ENCODE measurements at places on chromosomes 12 and 14. TPM values are rescaled to one million over a fixed set of nuclear protein-coding genes. Genes with fewer than 3 reads are reported as not detected.

The MYH6 gene
- not detected for total RNA-seq

The ASPG gene
- not detected for total RNA-seq

The IL22 gene
- not detected for total RNA-seq

The SLC10A1 gene
- total RNA-seq: not detected

The KRT72 gene
- total RNA-seq: not detected

The SRRM4 gene
- not detected for total RNA-seq

The DLK1 gene
- total RNA-seq: not detected

The KRT5 gene
- 0.86 TPM for total RNA-seq

The KITLG gene
- total RNA-seq: 46.4 TPM

The TROAP gene
- total RNA-seq: 62.4 TPM

The PTGDR gene
- total RNA-seq: not detected

The SDR9C7 gene
- not detected for total RNA-seq

The TMEM179 gene
- total RNA-seq: not detected

The DNAJC22 gene
- 1.3 TPM for total RNA-seq

The IL26 gene
- not detected for total RNA-seq

The GALNT16 gene
- 0.49 TPM for total RNA-seq

DNA sequence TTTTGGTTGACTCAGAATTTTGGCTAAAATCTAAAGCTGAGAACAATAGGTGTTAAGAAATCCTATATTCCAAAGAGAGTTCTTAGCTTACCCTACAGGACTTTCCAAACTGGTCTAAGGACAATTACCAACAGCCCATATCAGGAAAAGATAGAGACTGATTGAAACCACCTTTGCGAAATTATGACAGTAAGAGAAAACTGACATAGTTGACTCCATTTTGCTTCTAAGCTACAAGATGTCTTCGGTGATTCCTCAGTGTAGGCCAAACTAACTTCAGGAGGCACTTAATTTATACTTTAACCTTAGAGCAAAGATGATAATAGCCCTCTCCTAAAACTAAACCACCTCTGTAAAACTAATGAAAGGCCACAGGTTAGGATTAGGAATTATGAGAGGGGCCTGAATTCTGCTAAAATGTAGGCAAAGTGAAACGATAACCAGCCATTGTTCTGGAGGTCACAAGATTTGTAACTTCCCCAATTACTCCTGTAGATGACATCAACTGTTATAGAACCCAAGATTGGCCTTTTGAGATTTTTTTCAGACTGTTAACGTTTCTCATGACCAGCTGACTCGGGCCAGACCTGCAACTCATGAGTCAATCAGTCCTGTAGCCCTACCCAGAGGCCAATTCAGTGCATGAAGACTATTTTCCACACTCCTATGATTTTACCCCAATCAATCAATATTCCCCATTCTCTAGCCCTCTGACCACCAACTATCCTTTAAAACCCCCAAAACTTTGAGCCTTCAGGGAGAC is 43.0 kb downstream of the KLRG1 start:
- no peak for DNase-seq
- H3K27me3 ChIP-seq: peaks cover 5% of the 10 kb centered on the region
- H3K27ac ChIP-seq: no peak overlapping the region
- H3K4me3 ChIP-seq: no peak overlapping the region

- no peak overlapping the region for H3K4me3 ChIP-seq
- peaks cover 1% of the 10 kb centered on the region for H3K27me3 ChIP-seq
- H3K36me3 ChIP-seq: no peaks in the 10 kb centered on the region
- no peaks in the 10 kb centered on the region for H3K4me1 ChIP-seq
- no peak for DNase-seq
- no peak overlapping the region for H3K27ac ChIP-seq
Observed at GRCh38 chr12:87303396-87304012, 725.7 kb downstream of the C12orf50 start.

DNA sequence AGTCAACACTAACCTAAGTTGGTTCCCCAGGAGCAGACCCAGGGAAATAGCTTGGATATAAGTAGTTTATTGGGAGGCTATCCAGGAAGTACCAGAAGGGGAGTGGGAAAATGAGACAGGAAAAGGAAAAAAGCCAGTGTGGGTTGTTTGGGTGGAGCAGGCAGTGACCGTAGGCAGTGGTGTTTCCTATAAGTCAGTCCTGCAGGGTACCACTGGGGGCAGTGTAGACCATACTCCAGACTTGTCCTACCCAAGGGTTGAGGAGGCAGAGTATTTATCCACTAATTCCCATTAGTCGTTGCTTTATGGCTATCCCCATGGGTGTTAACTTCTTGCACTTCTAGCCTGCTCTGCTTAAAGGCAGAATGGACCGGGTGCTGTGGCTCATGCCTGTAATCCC is 6.4 kb upstream of the CCDC60 start:
- no peak overlapping the region for H3K27ac ChIP-seq
- no peak overlapping the region for H3K4me3 ChIP-seq
- no peaks in the 10 kb centered on the region for H3K4me1 ChIP-seq
- no peaks in the 10 kb centered on the region for H3K27me3 ChIP-seq
- no peaks in the 10 kb centered on the region for H3K36me3 ChIP-seq
- no peak for DNase-seq

GRCh38 chr12:77113971-77114370 is 48.6 kb upstream of the E2F7 start:
- no peak overlapping the region for H3K4me3 ChIP-seq
- peak; percentile 64 for DNase-seq
- H3K36me3 ChIP-seq: no peaks in the 10 kb centered on the region
- H3K4me1 ChIP-seq: peaks cover 33% of the 10 kb centered on the region
- H3K27ac ChIP-seq: peak overlapping the region; percentile 53

- H3K27ac ChIP-seq: no peak overlapping the region
- no peak for DNase-seq
- H3K27me3 ChIP-seq: no peaks in the 10 kb centered on the region
- H3K36me3 ChIP-seq: no peaks in the 10 kb centered on the region
Observed at GRCh38 chr14:37179896-37180502, 7.6 kb upstream of the SLC25A21 start.

GRCh38 chr14:28770630-28771029 is 4.0 kb downstream of the FOXG1 start:
- H3K27ac ChIP-seq: no peak overlapping the region
- DNase-seq: no peak
- no peak overlapping the region for H3K4me3 ChIP-seq

GRCh38 chr12:97312570-97313135 is 150.0 kb upstream of the RMST start:
- peaks cover 1% of the 10 kb centered on the region for H3K27me3 ChIP-seq
- H3K4me1 ChIP-seq: no peaks in the 10 kb centered on the region
- no peak overlapping the region for H3K27ac ChIP-seq
- H3K4me3 ChIP-seq: no peak overlapping the region
- no peaks in the 10 kb centered on the region for H3K36me3 ChIP-seq

- no peaks in the 10 kb centered on the region for H3K27me3 ChIP-seq
- H3K27ac ChIP-seq: no peak overlapping the region
- DNase-seq: no peak
Observed at GRCh38 chr14:42023452-42023851, 416.8 kb downstream of the LRFN5 start.

DNA sequence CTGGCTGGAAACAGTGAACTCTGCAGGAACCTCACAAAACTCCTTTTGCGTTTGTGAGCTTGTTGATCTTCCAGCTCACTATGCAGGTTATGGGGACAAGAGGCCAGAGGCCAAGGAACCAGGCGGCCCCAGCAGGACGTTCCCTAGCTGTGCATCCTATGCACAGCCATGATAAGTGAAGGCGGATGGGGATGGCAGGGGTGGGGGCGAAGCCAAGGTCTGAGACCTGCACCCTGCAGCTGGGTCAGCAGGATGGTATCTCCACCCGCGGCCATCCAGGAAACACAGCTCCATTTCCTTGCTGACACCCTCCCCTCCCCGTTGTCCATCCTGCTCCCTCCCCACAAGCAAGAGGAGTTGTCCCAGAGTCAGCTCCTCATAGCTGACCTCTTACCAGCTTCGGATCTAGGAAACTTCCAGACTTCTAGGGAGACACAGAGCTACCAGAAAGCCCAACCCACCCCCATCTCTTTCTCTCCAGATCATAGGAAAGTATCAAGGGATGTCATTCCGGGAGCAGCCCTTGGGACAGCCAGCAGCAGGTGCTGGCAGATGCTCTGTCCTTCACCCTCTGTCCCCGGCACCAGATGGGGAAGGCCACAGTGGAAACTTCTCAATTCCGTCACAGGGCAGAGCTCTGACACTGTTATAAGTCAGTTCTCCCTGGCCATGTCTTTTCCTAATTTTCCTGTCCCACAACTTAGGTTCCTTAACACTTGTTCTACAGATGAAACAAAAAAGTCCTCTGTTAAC is 9.4 kb downstream of the ZBTB39 start:
- H3K4me3 ChIP-seq: no peak overlapping the region
- H3K4me1 ChIP-seq: no peaks in the 10 kb centered on the region
- H3K36me3 ChIP-seq: peaks cover 8% of the 10 kb centered on the region
- H3K27ac ChIP-seq: no peak overlapping the region
- no peaks in the 10 kb centered on the region for H3K27me3 ChIP-seq
- DNase-seq: peak; percentile 44

DNA sequence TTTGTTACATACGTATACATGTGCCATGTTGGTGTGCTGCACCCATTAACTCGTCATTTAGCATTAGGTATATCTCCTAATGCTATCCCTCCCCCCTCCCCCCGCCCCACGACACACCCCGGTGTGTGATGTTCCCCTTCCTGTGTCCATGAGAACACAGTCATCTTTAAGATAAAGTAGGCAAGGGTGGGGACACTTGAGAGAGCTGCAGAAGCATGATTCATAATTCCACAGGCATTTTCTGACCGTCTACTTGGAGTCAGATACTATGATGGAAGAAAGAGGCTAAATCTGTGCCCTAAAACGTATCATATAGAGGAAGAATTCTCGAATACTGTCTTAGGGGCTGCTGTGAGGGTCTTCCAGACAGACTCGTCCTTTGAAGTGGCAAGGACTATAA is 145.9 kb upstream of the VASH1 start:
- no peak for DNase-seq
- H3K36me3 ChIP-seq: no peaks in the 10 kb centered on the region
- no peak overlapping the region for H3K4me3 ChIP-seq
- no peaks in the 10 kb centered on the region for H3K4me1 ChIP-seq
- no peak overlapping the region for H3K27ac ChIP-seq

DNA sequence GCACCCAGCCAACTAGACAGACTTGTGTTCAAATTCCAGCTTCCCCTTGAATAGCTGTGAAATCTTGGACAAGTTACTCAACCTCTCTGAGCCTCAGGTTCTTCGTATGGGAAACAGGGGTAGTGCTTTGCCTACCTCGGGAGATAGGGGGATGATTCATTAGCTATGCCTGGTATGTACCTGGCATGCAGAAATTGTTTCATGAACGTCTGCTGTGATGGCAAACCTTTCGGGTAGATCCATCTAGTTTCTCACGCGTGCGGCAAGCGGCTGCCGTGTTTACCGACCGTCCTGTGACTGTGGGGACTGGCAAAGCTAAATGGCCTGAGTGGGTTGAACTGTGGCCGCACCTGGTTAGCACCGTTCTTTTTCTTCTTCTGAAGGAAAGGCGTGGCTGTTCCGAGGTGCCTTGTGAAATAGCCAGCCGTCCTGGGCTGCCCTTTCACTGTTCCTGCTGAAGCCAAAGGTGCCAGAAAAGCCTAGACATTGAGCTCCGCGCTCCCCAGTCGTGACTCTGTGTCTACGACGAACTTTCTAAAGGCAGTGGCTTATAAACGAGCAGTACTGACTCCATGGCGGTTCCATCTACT is 40.6 kb upstream of the MED13L start:
- no peak overlapping the region for H3K4me3 ChIP-seq

- H3K27me3 ChIP-seq: peaks cover 5% of the 10 kb centered on the region
- H3K36me3 ChIP-seq: no peaks in the 10 kb centered on the region
- no peaks in the 10 kb centered on the region for H3K4me1 ChIP-seq
- H3K4me3 ChIP-seq: no peak overlapping the region
Observed at GRCh38 chr12:2752676-2753371, 41.9 kb upstream of the FKBP4 start.

GRCh38 chr12:50296554-50296953 is 13.2 kb upstream of the LIMA1 start:
- H3K4me3 ChIP-seq: peak overlapping the region; percentile 10
- no peaks in the 10 kb centered on the region for H3K36me3 ChIP-seq
- no peak for DNase-seq
- H3K27ac ChIP-seq: no peak overlapping the region

DNA sequence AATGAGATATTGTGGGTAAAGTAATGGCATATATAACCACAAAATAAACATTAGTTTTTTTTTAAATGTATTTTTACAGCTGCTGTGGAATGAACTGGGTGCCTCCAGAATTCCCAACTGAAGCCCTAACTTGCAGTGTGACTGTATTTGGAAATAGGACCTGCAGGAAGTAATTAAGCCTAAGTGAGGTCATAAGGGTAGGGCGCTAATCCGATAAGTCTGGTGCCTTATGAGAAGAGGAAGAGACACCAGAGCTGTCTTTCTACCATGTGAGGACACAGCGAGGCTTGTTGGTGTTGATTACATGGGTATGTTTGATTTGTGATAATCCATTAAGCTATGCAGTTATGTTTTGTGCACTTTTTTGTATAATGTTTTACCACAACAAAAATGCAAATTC is 136.8 kb downstream of the TPH2 start:
- H3K27me3 ChIP-seq: no peaks in the 10 kb centered on the region
- no peaks in the 10 kb centered on the region for H3K36me3 ChIP-seq
- no peaks in the 10 kb centered on the region for H3K4me1 ChIP-seq
- no peak overlapping the region for H3K4me3 ChIP-seq

DNA sequence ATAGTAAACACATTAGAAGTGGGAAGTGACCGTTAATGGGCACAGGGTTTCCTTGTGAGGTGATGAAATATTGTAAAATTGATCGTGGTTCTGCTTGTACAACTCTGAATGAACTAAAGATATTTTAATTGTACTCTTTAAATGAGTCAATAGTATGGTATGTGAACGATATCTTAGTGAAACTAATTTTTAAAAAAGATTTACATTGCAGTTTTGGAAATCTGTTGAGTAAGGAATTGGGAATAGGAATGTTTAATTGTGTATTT is 1.7 kb downstream of the ZNF410 start:
- H3K27me3 ChIP-seq: no peaks in the 10 kb centered on the region
- H3K4me1 ChIP-seq: peaks cover 18% of the 10 kb centered on the region
- peaks cover 2% of the 10 kb centered on the region for H3K36me3 ChIP-seq
- H3K27ac ChIP-seq: no peak overlapping the region

GRCh38 chr14:78107166-78107565 is 63.0 kb upstream of the NRXN3 start:
- H3K4me1 ChIP-seq: no peaks in the 10 kb centered on the region
- no peaks in the 10 kb centered on the region for H3K36me3 ChIP-seq
- no peak overlapping the region for H3K27ac ChIP-seq

- H3K27me3 ChIP-seq: no peaks in the 10 kb centered on the region
- no peak overlapping the region for H3K27ac ChIP-seq
- H3K4me1 ChIP-seq: no peaks in the 10 kb centered on the region
- no peak for DNase-seq
- no peaks in the 10 kb centered on the region for H3K36me3 ChIP-seq
Observed at GRCh38 chr12:92356425-92356824, 210.8 kb upstream of the BTG1 start.

DNA sequence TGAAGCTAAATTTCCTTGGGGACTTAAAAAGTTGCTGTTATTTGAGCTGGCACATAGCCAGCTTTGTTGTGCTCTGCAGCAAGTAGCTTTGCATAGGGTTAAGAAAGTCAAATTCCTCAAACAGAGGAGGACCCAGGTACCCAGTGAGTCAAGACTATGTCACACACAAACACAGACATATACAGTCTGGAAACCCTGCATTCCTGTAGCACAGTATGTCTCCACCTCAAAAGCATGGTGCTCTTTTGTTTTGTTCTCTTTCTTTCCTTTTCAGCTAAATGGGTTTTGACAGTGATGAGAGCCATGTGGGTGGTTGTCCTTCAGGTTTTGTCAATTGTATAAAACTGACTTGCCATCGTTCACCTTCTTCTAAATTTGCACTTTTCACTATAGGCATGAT is 179.6 kb upstream of the DIO2 start:
- DNase-seq: peak; percentile 7
- H3K4me1 ChIP-seq: no peaks in the 10 kb centered on the region
- H3K36me3 ChIP-seq: no peaks in the 10 kb centered on the region
- no peak overlapping the region for H3K27ac ChIP-seq
- H3K4me3 ChIP-seq: no peak overlapping the region
- H3K27me3 ChIP-seq: no peaks in the 10 kb centered on the region
